ENCODE measurements at places on chromosomes 16 and 17.

DNA sequence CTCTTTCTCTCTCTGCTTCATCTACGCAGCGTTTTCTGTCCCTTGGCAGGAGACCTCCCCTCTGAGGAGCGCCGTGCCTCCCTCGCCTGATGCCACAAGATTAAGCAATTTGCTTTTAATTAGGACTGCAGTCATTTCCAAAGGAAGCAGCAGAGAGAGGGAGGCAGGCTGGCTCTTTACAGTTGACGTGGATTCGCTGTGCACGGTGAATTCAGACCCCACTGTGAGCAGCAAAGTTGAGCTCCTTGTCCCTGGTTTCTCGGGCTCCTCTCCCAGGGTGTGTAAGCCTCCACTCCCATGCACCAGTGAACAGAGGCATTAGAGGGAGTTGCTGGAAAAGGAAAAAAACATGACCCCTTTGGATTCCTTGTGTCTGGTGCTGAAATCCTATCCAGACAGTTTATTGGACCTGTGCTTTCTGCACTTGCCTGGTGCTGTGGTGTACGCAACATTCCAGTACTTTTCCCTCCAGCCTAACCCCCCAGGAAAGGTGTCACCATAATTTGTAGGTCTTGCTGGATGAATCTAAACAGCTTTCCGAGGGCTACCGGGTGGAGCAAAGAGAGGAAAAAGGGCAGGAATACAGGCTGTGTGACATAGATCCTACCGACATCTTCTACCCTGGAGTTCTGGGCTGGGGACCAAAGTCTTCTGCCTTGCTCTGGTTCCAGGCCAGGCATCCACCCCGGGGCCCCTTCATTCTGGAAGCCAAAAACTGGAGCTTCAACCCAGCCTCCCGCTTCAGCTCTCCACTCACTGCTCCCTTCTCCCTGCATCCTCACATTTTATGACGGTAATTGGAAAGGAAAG is 171.0 kb downstream of the MAF start:
- DNase-seq: no peak

DNA sequence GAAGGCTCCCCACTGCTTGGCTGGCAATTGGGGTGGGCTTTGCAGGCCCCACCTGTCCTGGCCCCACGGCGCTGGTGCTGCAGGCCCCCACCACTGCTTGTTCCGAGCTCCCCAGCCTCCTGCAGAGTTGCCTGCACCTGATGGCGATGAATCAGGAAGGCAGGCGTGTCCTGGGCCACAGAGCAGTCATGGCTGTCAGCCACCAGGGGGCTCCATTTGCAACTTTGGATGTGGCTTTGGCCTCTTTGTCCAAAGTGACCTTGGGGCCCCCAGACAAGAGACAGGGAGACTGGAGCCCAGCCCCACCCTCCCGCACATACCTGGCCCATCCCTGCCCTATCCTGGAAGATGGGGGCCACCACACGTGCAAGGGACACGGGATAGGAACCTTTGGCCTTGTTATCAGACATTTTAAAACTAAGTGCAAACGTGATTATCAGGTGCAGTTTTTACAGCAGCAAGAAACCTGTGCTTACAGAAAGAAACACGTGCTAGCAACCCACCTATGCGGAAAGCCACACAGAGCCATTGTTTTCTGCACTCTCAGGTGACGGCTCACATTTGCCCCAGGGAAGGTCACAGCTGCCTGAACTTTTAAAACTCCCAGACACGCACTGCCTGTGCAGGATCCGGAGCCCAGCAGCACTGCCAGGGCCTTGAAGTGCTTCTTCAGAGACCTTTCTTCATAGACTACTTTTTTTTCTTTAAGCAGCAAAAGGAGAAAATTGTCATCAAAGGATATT is at the start of gene DNASE1:
Gene DNASE1 (plus strand): TSS at position 443 of the 743 bp plus-strand sequence. CDS start 683 bp downstream, outside the sequence.
- DNase-seq: peak; percentile 69

DNA sequence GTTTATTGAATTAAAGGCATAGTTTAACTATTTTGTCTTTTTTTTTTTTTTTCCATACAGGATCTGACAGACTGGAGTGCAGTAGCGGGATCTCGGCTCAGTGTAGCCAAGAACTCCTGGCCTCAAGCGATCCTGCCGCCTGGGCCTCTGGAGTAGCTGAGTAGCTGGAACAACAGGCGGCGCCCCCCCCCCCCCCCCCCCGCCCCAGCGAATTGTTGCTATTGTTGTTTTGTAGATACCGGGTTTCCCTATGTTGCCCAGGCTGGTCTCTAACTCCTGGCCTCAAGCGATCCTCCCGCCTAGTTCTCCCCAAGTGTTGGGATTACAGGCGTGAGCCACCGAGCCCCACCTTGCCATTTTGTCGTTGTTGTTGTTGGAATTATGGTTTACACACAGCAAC is 1.3 kb upstream of the CENPV start:
- DNase-seq: no peak

GRCh38 chr16:30958175-30959079 is 873 bp downstream of the SETD1A start:
- peak; percentile 59 for DNase-seq

GRCh38 chr16:11511801-11512200 is 74.9 kb downstream of the LITAF start:
- no peak for DNase-seq

DNA sequence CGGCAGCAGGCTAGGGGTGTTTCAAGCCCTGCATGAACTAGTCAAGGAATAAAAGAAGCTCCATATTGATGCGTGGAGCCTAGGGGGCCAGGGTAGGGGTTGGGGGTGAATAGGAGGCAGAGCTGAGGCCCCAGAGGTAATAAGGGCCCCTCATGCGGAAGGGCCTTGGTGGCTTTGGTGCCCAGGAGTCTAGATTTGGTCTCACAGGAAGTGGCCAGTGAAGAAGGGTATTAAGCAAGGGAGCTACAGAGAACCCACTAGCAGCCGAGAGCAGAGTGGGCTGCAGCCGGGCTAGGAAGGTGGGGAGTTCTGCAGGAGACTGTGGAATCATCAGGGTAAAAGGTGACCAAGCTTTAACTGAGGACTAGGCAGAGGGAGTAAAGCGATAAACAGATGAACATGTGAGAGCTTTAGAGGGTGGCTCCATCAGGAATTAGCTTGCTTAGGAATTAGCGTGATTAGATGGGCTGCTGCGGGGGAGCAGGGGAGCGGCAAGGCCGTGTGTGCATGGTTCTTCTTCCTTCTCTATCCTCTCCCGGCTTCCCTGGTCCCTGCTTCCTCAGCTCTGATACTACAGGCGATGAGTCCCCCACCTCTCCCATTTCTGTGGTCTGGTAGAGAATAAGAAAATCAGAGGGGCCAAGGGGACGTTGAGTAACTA is 9.8 kb downstream of the GNGT2 start:
- no peak for DNase-seq

DNA sequence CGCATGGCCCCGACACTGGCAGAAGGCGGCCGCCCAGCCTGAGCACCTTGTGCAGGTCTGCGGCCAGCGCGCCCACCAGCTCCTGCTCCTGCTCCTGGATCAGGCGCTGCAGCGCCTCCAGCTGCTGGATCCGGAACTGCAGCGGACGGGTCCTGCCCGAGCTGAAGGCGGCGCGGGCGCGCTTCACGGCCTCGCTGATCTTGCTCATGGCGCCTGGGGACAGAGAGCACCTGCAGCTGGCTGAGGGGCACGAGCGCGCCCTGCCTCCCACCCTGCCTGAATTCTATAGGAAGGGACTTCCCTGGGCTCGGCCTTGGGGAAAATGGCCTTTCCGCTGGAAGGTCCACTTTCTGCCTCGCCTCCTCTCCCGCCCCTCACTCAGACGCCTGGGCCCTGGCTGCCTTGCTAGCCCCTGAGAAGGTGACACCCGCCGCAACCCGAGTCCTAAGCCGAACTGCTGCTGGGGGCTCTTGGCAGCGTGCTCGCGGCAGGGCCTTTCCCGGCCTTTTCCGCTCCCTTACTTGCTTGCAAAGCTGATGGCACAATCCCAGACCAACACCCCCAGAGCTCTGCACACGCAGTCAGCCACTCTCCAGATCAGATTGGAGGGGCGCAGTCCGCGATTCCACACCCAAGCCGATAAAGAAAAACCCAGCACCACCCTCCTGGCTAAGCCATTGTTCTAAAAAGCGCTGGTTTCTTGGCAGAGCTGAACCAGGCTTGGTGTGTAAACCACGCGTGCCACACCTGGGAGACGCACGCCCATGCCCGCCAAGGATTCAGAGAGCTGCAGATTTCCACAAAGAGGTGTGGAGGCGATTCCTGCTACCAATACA is 3.0 kb downstream of the ALDH3A1 start:
- DNase-seq: peak; percentile 86

DNA sequence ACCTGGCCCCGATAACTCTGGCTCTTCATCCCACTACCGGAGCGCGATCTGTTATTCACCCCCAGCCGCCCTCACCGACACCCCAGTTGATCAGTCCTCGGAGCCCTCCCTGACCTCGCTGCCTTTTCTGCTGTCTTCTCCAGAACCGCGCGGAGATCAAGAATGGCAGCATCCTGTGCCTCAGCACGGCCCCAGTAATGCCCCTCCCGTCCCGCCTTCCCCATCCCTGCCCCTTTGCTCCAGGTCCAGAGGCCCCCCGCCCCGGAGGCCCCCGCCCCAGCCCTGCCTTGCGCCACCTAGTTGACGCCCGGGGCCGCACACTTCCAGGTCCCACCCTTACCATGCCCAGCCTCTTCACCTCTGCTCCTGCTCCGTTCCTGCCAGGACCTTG is 872 bp downstream of the ELMO3 start:
- no peak for DNase-seq

GRCh38 chr16:13435873-13436474 is 484.0 kb upstream of the ERCC4 start:
- DNase-seq: no peak

Data from activated CD4-positive, alpha-beta T cell treated with anti-CD3 and anti-CD28 coated beads, Interleukin-2, amount 10 ng/mL, durations not matched to agents 7 days and 5 days (primary cell).